ENCODE measurements at places on chromosomes 16 and 17.

DNA sequence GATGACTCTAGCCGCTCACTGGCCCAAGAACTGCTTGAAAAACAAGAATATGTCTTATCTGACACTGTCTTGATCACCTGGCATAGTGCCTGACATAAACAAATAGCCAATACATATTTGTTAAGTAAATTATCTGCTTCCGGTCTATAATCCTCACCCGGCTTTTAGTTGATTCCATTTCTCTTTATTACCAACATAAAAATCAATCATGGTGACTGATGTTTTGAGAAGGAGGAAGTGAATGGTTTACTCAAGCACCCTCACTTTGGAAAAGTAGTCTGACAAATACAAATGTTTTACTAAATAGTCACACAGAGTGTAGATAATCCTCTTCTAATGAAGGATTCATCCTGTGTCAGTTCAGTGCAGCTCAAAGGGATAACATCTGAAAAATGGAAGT lies 47.0 kb downstream of the SKAP1 start:
- DNase-seq: no peak

DNA sequence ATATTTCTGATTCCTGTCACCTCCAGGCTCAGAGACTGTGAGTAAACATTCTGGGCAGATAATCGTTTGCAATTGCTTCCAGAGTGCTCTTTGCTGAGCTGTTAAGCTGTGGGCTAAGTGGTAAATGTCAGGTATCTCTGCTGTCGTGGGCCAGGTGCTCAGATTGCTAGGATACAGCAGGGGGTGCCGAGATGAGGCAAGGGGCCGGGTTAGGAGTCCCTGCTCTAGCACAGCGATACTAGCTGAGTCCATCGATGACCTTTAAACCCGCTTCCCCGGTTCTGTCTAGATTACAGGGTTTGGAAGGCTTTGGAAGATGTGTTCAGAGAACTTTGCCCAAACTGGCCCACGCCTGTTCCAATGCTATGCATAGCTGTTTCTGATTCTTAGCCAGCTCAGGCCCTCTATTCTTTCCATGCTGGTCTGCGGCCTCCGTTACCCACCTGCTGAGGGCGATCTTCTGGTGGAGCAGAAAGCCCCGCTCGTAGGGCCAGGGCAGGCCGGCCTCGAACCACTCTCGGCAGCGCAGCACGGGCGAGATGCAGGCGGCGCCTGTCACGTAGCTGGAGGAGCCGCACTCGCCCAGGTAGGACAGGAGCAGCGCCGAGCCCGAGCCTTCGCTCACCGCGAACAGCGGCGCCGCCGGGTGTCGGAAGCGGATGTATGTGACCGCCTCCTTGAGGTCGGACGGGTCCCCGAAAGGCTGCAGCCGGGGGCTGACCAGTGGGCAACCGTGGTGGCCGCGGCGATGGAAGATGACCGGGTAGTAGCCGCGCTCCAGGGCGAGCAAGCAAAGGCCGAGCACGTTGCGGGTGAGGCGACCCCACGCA lies 979 bp downstream of the ABHD15 start:
- no peak for DNase-seq

GRCh38 chr16:72768591-72768990 lies 279.3 kb downstream of the ZFHX3 start:
- no peak for DNase-seq

- no peak for DNase-seq
These were observed 8.5 kb upstream of the SOCS3 start for GRCh38 chr17:78368348-78368747.

DNA sequence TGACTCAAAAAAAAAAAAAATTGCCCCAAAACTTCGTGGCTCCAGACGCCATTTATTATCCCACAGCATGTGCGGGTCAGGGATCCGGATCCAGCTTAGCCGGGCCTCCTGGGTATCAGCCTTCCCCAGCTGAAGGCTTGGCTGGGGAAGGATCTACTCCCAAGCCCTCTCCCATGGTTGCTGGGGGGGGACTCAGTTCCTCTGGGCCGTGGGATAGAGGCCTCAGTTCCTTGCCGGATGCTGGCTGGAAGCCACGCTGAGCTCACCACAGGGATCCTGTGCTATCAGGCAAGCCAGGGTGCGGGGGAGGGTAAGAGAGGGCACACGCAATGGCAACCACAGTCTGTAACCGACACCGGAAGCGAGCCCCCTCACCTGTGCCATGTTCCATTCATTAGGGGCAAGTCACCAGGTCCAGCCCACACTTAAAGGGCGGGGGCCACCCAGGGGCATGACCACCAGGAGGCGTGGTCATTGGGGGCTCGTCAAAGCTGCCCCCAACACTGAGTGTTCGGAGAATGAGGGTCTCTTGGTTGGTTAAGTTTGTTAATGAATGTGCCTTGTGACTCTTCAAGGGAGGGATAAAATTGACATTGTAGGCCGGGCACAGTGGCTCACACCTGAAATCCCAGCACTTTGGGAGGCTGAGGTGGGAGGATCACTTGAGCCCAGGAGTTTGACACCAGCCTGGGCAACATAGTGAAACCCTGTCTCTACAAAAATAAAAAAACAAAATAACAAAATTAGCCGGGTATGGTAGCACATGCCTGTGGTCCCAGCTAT lies 210.0 kb upstream of the GSE1 start:
- no peak for DNase-seq

DNA sequence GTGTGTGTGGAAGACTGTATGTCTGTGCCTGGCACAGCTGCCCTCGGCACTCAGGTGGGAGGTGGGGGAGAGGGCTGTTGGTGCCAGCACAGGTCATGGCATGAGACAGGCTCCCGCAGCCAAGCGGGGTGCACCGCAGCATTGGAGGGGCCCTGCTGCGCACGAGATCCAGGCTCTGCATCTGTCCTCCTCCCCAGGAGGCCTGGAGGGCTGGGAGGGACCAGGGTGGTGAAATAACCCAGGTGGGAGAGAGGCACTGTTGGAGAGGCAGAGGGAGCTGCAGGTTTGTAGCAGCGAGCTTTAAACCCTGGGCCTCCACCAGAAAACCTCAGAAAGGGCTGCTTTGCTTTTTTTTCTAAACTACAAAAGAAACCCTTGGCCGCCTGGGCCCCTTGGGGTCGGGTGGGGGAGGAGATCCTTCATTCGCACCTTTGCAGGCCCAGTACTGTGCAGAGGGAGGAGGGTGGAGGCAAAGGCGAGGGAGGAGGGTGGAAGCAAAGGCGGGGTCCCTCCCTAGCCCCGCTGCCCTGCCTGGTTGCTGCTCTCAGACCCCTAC lies 241.7 kb downstream of the SEC14L1 start:
- no peak for DNase-seq

Measured in vagina (tissue), 2 donors.